ENCODE measurements at places on chromosomes 1 and 21.

- DNase-seq = no peak
These were observed 3.6 kb upstream of the PLEKHG5 start for GRCh38 chr1:6495041-6495441.

- DNase-seq = no peak
These were observed 260.1 kb upstream of the NFIA start for GRCh38 chr1:60822252-60822651.

DNA sequence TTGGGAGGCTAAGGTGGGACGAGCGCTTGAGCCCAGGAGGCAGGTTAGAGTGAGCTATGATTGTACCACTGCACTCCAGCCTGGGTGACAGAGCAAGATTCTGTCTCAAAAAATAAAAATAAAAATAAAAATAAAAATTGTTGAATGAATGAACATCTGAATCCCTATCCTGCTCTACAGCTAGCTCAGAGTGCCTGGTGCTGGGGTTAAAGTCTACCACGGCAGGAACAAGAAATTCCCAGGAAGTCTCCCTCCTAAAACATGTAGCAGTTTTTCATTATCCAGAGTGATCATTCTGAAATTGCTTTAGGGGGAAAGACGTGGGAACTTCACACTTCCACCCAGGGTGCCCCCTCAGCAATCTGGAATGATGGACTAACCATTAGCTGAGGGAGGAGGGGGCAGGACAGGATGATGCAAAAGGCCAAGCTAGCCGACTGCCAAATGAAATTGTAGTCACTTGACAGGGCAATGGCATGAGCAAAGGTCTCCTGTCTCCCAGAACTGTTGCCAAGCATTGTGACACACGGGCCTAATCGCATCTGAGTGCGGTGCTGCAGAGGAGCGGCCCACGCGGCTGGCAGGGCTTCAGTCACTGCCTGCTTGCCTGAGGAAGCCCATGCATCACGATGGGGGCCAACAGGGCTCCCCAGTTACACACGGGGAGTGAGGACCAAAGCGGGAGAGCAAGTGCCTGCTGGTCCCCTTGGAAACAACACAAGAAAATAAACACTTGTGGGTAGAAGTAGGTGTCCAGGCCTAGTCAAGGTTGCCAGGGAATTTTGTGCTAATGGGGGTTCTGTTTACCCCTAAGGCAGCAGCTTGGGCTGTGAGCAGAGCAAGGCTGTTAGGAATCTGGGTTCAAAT lies 85.7 kb downstream of the NENF start:
- DNase-seq = peak; percentile 34

DNA sequence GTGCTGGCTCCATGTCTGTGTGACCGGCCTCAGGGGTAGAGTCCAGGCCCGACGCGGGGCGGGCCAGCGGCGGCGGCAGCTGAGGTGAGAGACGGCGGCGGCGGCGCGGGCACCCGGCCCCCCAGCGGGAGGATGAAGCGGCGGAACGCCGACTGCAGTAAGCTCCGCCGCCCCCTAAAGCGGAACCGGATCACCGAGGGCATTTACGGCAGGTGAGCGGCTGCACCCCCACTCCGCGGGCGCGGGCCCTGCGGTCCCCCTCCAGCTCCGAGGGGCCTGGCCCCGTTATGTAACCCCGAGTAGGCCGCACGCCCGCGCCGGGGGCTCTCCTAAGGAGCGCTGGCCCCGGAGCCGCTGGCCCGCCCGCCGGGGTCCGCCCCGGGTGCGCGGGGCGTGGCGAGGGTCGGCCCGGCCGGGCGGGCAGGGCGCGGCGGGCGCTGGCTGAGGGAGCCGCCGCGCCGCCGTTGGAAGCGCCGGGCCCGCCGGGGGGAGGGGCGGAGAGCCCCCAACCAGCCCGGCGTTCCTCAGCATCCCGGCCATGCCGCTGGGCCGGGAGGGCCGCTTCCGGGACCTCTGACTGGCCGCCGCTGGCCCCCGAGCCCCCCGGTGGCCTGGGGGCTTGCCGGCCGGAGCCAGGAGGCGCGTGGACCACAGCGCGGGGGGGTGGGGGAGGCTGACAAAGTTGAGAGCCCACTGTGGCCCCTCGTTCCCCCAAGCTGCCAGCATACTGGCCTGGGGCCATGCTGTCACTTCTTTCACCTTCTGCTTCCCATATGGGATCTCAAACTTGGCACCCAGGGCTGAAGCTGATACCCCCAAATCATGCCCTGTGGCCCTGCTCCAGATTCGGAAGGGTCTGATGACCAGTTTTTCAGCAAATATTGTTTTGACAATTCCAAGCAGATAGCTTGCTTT lies 527 bp downstream of the MACO1 start:
- DNase-seq = no peak

DNA sequence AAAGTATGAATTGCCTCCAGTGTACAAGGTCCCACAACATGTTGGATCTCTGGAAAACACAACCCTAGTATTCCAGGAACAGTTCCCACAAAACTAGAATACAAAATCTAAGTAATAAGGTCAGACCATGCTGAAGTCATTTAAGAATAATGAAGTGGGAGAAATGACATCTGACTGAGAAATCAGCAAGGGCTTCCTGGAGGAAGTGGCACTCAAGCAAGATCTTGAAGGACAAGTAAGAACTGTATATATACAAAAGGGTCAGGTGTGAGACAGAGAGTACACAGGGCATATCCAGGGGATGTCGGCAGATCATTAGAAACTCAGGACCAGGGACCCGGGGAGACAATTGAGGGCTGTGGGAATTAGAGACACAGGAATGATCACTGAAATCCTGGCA lies 18.7 kb downstream of the MIS18A start:
- DNase-seq = no peak

DNA sequence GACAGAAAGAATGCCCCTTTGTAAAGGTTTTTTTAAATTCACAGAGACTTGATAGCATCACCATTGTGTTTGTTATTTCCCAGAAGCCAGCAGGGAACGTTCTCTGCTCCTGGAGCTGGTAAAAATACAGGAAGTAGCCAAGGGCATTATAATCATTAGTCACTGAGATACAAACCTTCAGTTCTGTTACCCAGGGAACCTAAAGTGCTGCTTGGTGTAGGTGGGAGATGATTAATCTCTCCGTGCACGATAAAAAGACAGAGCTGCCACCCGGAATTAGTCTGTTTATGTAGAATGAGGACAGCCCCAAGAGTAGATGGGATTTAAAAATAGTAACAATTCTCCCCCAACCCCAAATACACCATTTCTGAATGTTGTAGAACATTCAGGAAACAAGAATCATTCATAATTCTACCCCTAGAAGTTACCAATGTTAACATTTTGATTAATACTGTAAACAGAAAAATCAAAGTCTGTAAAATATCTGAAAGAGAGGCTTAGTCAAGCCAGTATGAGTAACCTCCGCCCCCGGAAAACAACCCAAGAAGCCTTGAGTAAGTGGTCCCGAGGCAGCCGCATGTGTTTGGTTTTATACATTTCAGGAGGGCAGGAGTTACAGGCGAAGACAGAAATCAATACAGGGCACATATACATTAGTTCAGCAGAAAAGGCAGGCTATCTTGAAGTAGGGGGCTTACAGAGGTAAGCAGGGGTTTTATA lies 45.3 kb upstream of the CTBS start:
- DNase-seq = no peak

DNA sequence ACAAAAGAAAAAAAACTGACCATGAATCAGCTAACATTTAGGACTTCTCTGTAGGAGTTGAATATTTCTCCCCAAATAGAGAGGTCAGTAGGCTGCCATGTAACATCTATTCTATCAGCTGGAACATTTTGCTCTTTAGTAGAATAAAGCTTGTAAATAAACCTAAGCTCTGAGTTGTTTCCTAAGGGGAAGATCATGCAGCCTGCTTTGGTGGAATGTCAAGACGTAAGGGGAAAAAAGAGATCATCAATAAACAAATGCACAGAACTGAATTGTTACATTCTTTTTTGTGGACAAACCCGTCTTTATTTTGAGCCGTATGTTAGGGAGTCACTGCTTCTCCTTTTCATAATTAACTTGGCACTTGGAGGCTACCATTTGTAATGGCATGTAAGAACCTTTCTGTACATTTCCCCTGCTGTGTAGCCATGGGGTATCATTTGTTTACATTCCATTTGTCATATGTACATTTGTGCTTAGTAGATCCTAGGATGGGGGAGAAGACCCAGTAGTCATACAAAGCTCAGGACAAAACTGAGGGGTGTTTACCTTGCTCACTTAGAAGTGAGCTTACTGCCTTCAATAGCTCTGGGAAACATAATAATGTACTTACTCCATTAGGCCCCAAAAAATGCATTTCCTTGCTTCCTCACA lies 10.8 kb upstream of the PALMD start:
- DNase-seq = no peak

- DNase-seq = no peak
These were observed 23.8 kb downstream of the FAM89A start for GRCh38 chr1:231016234-231016633.

- DNase-seq = no peak
These were observed 14.8 kb upstream of the TMEM222 start for GRCh38 chr1:27306892-27307761.
